Activated CD4-positive, alpha-beta T cell treated with anti-CD3 and anti-CD28 coated beads, Interleukin-2, amount 50 U/mL, for 4 hours (primary cell): ENCODE measurements at places on chromosomes 7 and 10.

DNA sequence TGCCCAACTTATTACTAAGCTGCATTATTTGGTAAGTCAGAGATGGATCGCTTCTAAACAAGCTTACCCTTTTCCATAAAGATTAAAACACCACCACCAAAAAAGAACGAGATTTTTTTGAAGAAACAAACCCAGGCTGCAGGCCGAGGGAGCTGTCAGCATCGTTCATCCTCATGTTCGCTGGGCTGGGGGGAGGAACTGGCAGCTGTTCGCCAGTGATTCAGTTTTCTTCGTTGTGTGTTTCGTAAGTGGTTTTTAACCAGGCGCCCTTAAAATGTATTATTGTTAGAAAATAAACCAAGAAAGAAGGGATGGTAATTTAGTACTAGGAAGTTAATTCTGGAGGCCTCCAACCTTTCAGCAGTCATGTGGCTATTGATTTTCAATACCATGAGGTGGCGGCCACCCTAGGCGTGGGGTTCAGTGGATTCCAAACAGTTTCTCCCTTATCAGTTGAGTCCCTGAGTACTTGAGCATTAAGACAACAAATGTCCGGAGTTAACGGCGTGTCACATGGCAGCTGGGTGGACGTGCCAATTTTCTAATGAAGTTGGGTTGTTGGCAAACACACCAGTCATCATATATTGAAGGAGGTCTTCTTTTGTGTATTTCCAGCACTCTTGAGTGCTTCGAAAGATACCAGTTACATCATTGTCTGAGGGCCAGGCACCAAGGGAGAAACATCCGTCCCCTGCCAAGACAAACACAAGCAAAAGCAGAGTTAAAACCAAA is 173.2 kb downstream of the EBF3 start:
- no peak for DNase-seq

- no peak for DNase-seq
Observed at GRCh38 chr10:49123981-49124950, 8.9 kb upstream of the VSTM4 start.

DNA sequence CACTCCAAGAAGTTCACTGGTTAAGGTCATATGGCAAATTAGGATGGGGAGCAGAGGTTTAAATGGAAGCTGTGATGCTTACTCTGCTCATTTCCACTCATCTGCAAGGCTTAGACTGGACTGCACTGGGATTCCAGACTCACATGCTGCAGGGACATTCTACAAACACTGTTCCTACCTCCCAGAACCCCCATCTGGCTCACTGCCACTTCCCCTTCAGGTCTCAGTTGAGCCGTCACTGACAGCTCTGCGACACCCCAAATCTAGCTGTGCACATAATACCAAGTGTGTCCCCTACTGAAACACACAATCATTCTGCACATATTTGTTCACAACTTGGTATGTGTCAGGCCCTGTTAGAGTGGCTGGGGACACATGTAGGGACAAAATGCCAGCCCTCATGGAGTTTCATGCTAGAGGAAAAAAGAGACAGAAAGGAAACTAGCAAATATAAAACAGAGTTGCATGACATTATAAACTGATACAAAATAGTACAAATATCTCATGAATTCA is 5.4 kb downstream of the PRKCQ start:
- no peak for DNase-seq

DNA sequence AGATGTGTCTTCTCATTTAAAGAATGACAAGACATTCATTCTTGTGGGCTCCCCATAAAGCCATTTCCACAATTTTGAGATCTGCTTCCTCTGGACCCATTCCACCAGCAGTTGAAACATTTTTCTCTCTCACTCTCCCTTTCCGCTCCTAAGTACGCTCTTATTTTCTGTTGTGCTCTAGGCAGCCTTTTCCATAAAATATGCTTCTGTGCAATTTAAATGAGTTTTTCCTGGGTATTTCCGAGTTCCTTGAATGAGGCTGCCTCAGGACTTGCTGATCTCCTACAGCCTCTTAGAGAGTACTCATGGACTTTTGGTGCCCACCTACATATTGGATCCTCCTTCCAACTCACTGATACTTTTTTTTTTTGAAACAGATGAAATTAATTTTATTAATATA is 23.6 kb upstream of the AKR1D1 start:
- DNase-seq = no peak

- DNase-seq = no peak
Observed at GRCh38 chr10:110360857-110361474, 56.2 kb upstream of the SMNDC1 start.

GRCh38 chr7:45662540-45663166 is 88.5 kb downstream of the ADCY1 start:
- DNase-seq = no peak

GRCh38 chr10:127040756-127041155 is 135.5 kb downstream of the DOCK1 start:
- no peak for DNase-seq

GRCh38 chr10:80155696-80156215 is 23.2 kb downstream of the PLAC9 start:
- no peak for DNase-seq

DNA sequence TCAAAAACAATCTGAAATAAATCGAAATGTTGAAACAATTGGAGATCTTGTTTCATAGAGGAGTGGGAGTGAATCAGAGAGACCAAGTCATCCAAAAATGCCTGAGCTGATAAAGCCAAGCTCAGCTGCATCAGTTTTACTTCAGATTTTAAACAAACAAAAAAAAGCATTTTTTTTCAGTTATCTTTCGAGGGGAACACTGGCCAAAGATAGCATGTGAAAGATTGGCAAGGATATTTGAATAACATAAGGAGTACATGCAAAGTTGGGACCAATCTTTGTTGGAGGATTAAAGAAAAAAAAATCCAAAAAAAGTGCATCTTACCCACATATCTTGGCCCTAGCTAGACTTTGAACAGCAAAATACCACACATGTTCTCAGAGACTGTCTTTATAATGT is 47.2 kb downstream of the RHOBTB1 start:
- no peak for DNase-seq

DNA sequence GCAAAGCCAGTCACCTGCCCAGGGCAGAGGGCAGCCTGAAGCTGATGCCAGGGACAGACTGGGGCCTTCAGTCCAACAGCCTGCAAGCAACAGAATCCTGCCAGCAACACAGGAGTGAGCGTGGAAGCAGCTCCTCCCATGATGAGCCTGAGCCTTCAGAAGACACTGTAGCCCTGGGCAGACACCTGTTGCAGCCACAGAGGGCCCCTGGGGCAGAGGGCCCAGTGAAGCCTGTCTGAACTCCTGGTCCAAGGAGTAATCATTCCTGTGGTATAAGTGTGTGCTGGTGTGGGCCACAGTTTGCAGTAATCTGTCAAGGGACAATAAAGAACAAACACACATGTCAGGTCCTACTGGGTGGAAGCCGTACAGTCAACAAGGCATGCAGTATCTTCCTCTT is 2.9 kb upstream of the PFKP start:
- no peak for DNase-seq

GRCh38 chr7:158166386-158167340 is 421.0 kb downstream of the PTPRN2 start:
- DNase-seq = no peak

DNA sequence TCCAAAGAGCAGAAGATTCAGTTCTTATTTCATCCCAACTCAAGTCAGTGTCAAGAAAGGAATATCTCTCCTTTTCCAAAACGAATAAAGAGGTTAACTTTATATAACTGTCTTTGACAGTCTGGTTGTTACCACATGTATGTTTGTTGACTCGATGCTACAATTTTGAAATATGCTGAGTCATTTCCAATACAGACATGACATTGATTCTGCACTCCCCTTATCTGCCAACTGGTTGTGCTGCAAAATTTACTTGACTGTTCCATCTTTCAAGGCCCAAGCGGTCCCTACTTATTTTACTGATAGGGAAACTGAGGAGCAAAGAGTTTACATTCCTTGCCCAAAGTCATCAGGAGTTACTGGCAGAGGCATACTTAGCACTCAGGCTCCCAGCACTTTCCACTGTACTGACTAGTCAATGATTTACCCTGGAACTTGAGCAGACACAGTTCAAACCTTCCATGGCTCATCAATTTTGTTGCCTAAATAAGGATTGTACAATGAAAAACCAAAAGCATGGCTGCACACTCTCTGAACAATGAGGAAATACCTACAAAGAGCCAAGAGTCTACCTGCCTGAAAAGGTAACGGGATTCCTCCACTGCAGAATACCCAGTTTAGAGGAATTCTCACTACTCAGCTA is 52.8 kb downstream of the ABLIM1 start:
- DNase-seq = no peak

DNA sequence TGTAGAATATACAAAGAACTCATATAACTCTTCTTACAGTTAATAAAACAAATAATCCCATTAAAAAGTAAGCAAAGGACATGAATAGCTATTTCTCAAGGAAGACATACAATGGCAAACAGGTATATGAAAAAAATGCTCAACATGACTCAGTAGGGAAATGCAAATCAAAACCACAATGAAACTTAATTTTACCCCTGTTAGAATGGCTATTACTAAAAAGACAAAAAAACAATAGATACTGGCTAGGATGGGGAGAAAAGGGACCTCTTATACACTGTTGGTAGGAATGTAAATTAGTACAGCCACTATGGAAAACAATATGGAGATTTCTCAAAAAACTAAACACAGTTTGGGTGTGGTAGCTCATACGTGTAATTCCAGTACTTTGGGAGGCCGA is 37.8 kb downstream of the HERPUD2 start:
- no peak for DNase-seq

DNA sequence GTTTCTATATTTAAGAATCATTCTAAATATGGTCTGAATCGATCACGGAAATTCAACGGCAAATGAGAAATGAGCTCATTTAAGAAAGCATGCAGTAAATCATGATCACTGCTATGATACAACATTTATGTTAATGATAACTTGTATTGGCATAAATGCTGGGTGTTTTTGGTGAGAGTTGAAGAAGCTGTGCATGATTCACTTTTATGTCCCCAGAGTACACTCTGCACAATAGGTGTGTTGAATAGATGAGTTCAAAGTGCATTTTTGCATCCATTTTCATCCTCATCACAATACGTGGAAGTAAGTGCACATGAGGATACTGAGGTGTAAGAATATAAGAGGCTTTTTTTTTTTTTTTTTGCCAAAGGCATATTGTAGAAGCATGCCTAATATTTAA is 169.3 kb downstream of the PPP1R17 start:
- no peak for DNase-seq

DNA sequence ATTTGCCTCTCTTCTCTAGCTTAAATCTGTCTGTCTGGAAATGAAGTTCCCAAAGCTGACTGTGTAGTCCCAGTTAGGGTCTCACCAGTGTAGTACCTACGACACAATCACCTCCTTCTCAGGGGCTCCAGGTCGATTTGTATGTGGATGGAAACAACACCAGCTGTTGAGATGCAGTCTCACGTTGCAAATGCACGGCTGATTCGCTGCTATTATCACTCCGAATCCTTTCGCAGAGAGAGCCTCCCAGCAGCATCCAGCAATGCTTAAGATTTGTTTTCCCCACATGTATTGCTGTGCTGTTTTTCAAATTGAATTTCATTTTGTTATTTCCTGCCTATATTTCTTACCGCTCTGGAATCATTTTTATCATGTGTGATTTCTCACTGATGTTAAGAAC is 16.3 kb downstream of the VSTM4 start:
- no peak for DNase-seq

- no peak for DNase-seq
Observed at GRCh38 chr10:43702213-43702935, 53.7 kb upstream of the ZNF32 start.

GRCh38 chr10:26566525-26567350 is 128.6 kb downstream of the APBB1IP start:
- no peak for DNase-seq

DNA sequence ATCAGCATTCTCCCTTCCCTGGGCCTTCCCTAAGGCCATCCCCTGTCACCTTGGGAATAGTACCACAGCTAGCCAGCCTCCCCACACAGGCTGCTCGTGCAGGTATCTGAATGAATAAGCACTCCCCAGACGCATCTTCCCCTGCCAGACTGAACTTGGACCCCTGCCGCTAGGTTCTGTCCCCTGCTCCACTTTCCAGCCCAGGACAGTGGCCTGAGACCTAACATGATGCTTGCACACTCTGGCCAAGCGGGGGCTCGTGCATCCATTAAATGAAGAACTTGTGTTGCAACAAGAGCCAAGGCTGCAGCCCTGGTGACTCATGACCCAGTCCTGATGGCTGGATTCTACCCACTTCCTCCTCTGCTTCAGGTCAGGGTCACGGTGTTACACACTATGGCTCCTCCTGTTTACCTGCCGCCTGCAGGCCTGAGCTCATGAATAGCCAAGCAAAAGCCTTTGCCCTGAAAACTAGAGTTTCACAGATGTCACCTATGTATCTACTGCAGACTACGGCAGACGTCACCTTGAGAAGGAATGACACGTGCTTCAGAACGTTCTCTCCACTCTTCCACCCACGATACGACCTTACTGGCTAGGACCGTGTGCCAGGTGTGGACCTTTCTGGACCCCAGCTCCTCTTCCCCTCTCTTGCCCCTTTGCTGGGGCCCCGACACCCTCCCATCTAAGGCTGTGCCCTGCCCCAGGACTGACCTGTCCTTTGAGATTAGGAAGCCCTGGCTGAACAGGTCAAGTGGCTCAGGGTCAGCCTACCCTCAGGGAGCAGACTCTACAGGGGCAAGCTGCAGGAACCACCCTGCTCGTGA is 6.5 kb downstream of the ASB13 start:
- DNase-seq = no peak

- no peak for DNase-seq
Observed at GRCh38 chr10:46554166-46554781, 2.2 kb downstream of the GPRIN2 start.
